ENCODE measurements at places on chromosomes 1 and 21.

- no peak for DNase-seq
Observed at GRCh38 chr1:160346463-160346862, 3.3 kb downstream of the NCSTN start.

DNA sequence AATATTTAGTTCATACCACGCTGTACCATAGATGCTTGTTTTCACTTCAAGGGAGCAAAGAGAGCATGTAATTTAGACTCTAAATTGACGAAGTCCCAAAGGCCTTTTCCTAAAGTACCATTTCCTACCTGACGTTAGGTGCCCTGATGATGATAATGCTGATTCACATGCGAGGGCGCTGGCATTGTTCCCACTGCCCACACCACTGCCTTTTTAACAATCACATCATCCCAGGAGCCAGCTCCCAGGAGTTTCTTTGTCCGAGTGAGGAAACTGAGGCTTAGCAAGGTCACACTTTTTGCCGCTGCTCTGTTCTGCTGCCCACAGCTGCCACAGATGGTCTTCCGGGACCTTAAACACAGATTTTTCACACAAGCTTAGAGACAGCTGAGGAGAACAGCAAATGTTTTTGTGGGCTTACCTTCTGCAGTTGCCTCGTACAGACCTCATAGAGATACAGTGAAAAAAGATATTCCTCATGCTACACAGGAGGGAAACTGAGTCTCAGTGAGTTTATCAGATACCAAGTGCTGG, 69.4 kb downstream of the EVA1C start:
- no peak for DNase-seq

- DNase-seq, result no peak
Observed at GRCh38 chr1:50419192-50419906, 3.9 kb downstream of the DMRTA2 start.

DNA sequence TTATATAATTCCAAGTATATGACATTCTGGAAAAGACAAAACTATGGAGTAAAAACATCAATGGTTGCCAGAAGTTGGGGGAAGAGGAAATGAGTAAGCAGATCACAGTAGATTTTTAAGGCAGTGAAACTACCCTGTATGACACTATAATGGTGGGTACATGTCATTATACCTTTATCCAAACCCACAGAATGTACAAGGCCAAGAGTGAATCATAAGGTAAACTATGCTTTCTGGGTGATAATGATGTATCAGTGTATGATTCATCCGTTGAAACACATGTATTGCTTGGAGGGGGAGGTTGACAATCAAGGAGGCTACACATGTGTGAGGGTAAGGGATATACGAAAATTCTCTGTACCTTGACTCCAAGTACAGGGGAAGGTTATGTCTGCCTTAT, 862.7 kb downstream of the PLA2G4A start:
- no peak for DNase-seq

GRCh38 chr1:27869719-27870085, 2.6 kb upstream of the THEMIS2 start:
- DNase-seq, result no peak

- DNase-seq, result no peak
Observed at GRCh38 chr21:42900446-42900845, 7.3 kb downstream of the NDUFV3 start.

GRCh38 chr1:108851567-108851966, 5.3 kb downstream of the AKNAD1 start:
- no peak for DNase-seq

DNA sequence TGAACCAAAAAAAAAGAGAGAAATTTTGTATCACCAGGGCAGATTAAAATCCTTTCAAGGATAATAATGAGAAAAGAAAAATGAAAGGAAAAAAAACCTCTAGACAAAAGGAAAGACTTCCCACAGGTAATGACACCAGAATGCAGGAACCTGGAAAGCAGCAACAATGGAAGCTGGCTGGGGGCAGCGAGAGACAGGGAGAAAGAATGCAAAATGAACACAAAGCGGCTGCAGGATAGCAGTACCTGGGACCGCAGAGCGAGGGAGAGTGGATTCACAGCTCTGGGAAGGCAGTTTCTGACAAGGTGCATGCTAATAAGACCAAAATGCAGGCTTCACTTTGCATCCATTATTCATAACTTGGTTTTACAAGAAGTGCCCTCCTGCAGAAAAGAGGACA, 349.0 kb downstream of the SIPA1L2 start:
- DNase-seq, result no peak

DNA sequence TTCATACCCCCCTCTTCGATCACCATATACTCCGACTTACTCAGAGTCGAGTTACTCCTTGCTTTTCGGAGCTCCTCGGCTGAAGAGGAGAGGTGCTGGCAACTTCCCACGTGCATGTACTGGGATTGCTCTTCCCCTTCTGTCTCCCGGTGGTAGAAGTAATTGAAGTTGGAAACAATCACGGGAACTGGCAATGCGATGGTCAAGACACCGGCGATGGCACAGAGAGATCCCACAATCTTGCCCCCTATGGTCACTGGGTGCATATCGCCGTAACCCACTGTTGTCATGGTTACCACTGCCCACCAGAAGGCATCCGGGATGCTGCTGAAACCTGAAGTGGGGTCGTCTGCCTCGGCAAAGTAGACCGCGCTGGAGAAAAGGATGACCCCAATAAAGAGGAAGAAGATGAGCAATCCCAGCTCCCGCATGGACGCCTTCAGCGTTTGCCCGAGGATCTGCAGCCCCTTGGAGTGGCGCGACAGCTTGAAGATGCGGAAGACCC, 1.5 kb downstream of the KCNA3 start:
- no peak for DNase-seq

All from GM10248 (cell line).